T follicular helper cell (primary cell): ENCODE measurements at places on chromosomes 2 and 18.

- no peak for DNase-seq
These were observed 82.7 kb downstream of the LAMA1 start for GRCh38 chr18:7034924-7035323.

DNA sequence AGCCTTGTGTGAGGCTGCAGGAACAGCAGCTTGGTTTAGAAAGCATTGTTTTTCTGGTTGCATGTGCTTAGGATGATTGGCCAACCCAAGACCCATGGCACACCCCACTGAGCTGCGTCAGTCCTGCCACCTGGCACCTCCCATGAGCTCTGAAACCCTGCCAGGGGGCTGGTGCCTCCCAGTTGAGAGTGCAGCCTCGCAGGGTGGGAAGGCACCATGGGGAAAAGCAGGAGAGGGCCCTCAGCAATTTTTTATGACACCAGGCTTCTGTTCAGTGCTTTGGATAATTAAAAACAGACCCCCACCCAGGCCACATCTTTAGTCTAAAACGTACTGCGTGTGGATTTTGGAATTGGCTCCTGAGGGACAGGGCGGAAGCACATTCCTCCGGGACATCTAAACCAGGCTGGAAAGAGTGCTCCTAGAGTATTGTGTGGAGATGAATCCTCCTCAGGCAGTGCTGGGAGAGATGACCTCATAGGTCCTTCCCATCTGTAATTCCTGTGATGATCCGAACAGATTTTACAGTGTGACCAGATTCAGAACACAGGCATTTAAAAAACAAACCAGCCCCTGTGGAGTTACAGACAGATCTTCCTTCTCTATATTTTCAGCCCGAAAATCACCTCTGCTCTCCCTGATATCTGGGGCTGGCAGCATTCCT lies 438.3 kb downstream of the ZNF521 start:
- no peak for DNase-seq

- DNase-seq, result peak; percentile 76
These were observed 864 bp downstream of the LBH start for GRCh38 chr2:30231996-30232800.

GRCh38 chr2:144348846-144349245 lies 171.1 kb downstream of the ZEB2 start:
- DNase-seq, result no peak

- no peak for DNase-seq
These were observed 134.4 kb downstream of the FIGN start for GRCh38 chr2:163601377-163601776.

DNA sequence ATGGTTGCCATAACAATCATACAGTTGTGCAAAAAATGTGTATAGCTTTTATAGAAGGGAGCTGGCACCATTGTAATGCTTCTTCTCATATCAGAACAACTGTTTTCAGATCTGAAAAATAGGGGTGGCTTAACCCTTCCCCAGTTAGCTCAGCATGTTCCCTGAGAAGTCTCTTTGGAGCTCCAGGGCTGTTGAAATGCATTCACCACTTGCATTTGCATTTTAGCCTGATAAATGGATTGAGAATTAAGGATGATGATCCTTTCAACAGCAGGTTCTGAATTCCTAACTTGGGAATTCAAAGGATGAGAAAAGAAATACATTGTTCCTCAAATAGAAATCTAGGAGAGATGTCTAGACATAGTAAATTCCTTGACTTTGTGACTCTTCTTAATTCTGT lies 181.7 kb upstream of the ALPP start:
- DNase-seq, result no peak

DNA sequence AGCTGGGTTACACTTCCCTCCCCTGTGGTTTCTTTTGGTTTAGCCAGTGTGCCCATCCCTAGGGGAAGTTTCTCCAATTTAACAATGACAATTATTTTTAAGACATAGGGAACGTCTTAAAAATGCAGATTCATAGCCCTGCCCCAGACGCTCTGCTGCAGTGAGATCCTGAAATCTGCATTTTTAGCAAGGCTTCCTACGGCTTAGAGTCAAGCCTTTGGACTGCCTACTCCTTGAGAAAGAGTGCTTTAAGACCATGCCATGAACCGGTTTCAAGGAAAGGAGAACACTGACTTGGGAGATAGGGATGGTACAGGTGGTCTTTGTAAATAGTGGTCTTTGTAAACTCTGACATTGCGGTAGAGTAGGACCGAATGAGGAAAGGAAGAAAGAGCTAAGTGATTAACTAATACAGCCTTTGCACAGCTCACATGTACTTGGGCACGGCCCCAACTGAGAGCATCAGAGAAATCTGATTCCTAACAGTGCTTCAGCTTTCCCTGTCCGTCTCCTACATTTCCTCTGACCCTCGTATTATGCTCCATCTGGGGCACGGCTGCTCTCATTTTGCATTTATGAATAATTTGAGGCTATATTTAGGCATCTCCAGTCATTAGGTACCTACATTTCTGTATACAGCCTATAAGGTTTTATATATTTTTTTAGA lies 217.6 kb upstream of the TANK start:
- DNase-seq, result no peak

DNA sequence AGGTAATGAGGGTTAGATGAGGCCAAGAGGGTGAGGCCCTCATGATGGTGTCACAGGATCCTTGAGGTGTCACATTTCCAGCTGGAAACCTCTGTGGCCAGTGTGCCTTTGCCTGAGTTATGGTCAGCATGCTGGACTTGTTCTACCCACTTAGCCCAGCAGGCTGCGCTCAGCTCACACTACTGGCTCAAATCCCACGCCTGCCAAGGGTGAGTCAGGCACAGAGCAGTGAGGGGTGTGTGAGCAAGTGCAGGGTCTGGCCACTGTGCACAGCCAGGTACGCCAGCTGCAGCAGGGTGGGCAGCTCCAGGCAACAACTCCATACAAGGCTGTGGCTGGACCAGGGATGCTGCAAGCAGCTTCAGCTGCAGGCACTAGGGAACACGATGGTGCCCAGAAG lies 616.6 kb upstream of the FSHR start:
- DNase-seq, result no peak

- no peak for DNase-seq
These were observed 15.5 kb downstream of the LYG1 start for GRCh38 chr2:99285526-99285925.

- DNase-seq, result no peak
These were observed 289.4 kb downstream of the ALK start for GRCh38 chr2:29632018-29632417.
